ENCODE measurements at places on chromosomes 16 and 17. TPM values are rescaled to one million over a fixed set of nuclear protein-coding genes. Genes with fewer than 3 reads are reported as not detected.

GRCh38 chr16:69768666-69769065 lies 6.5 kb downstream of the WWP2 start:
- no peak for DNase-seq

DNA sequence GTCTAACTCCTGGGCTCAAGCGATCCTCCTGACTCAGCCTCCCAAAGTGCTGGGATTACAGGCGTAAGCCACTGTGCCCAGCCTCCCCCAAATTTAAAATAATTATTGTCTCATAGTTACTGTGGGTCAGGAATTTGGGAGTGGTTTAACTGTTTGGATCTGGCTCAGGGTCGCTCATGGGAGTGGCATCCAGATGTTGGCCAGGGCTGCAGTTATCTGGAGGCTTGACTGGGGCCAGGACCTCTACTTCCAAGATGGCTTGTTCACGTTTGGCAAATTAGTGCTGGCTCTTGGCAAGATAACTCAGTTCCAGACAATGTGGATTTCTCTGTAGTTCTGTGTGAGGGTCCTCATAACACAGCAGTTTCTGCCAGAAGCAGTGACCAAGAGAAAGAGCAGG lies 8.0 kb downstream of the TEN1 start:
- no peak for DNase-seq

GRCh38 chr17:3472137-3472536 lies 518 bp upstream of the SPATA22 start:
- DNase-seq: no peak

GRCh38 chr16:2371421-2371820 lies 30.9 kb upstream of the ABCA3 start:
- DNase-seq: no peak

- DNase-seq: no peak
Measured at GRCh38 chr16:27149986-27150385, 53.3 kb upstream of the KDM8 start.

The TBX2 gene
- 3.6 TPM for total RNA-seq

DNA sequence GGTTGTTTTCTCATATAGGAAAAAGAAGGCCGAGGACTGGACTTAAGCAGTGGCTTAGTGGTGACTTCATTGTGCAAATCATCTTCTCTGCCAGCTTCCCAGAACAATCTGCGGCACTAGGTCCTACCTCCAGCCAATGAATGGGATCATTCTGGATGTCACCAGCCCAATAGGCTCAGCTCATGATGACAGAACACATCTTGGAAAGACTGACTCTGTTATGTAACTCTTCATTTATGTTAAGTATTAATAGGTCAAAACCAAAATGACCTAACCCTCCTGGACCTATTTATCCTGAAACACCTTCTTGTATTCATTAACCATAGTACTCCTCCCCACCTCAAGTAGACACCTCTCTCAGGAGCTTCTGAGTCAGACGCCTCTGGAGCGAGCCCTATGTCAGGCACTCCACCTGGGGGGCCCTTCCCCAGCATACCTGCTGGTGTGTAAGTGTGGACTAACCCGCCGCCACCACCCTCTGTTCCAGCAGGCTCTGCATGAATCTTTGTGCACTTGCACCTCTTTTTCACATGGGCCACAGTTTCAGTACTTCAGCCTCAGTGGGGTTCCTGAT lies 7.2 kb downstream of the ARL2BP start:
- no peak for DNase-seq

DNA sequence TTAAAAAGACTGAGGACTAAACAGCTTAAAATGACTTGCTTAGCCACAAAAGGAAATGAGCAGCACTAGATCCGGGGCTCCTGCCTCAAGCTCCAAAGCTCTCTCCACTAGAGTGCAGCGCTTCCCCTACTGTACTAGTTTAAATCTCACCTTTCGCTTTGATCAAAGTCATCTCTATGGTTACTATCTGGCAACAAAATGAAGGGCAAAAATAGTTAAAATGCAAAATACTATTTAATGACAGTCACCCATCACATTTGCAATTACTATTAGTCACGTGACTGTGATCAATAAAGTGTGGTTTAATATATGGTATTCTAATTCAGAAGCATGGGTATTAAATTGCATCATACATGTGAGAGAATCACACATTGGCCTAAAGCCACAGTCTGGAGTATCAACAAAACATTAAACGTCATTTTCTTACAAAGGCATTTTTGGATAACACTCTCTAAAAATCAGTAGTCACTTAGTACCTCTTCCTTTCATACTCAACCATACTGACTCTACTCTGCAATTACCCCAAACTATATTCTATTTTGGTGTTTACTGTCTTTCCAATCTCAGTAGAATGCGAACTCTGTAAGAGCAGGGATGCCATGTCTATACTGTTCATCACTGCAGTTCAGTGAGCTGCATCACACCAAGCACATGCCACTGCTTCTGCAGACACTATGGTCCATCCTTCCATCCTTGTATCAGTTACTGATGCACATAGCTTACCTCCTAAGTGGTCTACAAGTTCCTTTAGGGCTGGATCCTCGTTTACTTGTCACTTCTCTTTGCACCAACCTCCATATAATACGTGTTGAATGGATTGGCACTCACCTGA lies 6.2 kb downstream of the PSMD12 start:
- no peak for DNase-seq

The TNS4 gene
- not detected for total RNA-seq

The CLDN9 gene
- total RNA-seq: not detected

- no peak for DNase-seq
Measured at GRCh38 chr17:1289695-1290094, 10.2 kb downstream of the TRARG1 start.

The LGALS9C gene
- not detected for total RNA-seq

The GNG13 gene
- not detected for total RNA-seq

GRCh38 chr17:19558946-19559345 lies 25.3 kb downstream of the SLC47A1 start:
- no peak for DNase-seq

- DNase-seq: no peak
Measured at GRCh38 chr16:22313876-22314470, 16.8 kb downstream of the POLR3E start.

GRCh38 chr16:84368308-84368996 lies at the start of gene ATP2C2:
TSS of gene ATP2C2 (plus strand) at chr16:84368538. CDS start at chr16:84368616, 78 bp downstream.
- DNase-seq: no peak

The ABCC3 gene
- total RNA-seq: 1.1 TPM

GRCh38 chr17:28904800-28905199 lies 1.9 kb upstream of the DHRS13 start:
- DNase-seq: no peak

DNA sequence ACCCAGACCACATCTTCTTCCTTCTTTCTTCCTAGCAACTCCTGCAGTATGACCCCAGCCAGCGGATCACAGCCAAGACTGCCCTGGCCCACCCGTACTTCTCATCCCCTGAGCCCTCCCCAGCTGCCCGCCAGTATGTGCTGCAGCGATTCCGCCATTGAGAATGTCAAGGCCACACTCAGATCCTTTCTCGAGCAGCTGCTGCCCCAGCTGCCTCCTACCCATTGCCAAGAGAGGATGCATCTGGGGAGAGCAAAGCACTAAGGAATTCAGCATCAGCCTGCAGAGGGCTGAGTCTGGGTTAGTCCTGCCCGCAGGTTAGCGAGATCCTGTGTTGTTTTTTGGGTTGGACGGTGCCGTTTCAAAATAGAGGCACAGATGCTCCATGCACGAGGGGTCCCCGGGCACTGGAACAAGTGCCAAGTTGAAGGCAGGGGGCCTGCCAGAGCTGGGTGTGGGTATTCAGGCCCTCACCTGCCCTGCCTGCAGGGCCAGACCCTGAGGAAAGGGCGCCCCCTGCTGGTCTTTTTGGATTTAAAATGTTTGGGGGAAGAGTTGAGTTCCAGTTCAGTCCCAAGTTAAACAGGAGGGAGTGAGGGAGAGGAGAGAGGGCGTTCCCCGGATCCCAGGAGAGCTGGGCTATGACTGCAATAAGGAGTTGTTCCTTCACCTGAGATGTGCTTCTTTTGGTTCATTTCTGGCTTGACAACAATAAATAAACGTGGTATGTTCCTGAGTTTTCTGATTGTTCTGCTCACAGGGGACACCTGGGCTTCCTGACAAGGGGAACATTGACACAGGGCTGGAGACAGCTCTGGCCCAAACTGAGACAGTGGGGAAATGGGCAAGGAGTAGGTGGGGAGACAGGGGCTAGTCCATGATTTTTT lies 4.9 kb downstream of the CDK3 start:
- no peak for DNase-seq

GRCh38 chr16:90033387-90033786 lies 14.1 kb upstream of the DBNDD1 start:
- DNase-seq: no peak

DNA sequence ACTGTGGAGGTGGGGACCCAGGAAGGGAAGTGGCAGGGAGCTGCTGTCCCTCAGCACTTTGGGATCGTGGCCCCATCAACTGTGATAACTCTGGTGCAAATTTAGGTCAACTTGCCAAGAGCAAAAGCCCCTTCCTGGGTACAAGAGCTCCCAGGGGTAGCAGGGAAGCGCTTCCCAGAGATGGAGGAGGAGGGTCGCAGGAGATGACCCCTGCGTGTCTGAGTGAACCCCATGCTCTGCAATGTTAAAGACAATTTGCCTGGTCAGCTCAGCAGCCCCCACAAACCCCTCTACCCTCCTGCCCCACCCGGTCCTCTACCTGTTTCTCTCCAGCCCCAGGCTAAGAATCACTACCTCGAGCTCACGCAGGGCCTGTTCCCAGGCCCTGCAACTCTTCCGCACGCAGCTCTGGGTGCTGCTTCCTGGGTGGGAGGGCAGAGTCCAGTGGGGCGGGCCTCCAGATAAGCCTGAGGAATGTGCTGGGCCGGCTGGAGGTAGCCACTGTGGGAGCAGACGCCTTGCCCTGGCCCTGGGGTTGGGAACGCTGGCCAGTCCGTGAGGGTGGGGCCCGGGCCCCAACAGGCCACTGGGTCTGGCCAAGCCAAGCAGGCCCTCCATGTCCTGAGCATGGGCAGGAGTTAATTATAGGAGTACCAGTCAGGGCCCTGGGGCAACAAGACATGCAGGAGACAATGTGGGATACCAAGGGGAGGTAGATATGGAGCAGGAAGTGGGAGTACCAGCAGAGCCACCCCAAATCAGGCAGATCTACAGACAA lies 6.1 kb downstream of the DOK4 start:
- DNase-seq: no peak

The KIAA0753 gene
- 19.8 TPM for total RNA-seq

GRCh38 chr17:69042308-69042707 lies 18.4 kb downstream of the ABCA9 start:
- DNase-seq: no peak

- DNase-seq: no peak
Measured at GRCh38 chr16:17491140-17491662, 20.4 kb upstream of the XYLT1 start.

All from glomerular endothelial cell (primary cell).